ENCODE measurements at places on chromosomes 2 and 18.

DNA sequence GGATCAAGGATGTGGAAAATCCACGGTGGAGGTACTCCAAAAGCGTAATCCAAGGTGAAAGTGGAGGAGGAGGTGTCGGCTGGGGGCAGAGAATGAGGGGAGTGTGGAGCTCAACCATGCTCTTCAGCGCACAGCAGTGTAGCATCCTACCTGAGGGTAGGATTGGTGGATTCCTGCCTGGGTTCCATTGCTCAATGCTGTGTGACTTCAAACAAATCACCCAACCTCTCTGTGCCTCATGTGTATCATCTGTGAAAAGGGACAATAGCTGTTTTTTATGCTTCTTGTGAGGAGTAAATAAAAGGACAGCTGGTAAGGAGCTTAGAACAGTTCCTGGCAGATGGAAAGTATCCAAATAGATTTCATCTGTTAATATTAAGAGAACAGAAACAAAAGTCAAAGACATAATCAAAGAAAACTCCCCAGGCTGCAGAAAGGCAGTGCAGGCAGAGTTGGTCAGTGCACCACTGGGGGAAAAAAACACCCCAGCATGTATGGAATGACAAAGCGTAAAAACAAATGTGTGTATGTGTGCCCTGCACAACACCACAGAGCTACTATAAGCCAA is 130.0 kb upstream of the HDAC4 start:
- DNase-seq, result no peak

DNA sequence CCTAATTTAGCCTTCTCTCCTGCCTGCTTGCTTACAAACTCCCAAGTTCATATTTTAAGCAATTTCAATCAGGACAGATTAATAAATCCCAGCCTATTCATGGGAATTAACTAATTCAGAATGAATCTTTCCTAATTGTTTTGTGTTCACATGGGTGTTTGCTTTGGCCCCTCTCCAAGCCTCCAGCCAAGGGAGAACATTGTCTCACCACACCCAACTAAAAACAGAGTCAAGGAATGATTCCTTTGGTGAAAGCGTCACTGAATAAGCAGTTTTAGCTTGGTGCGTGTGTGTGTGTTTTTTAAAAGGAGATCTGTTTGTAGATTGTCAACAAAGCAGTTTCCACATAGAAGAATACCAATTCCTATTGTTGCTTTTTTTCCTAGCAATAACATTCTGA is 43.0 kb upstream of the DSG1 start:
- DNase-seq, result peak; percentile 21

- DNase-seq, result no peak
Observed at GRCh38 chr2:118222672-118223421, 134.6 kb downstream of the INSIG2 start.

- DNase-seq, result peak; percentile 18
Observed at GRCh38 chr2:20560891-20561636, 89.8 kb downstream of the HS1BP3 start.

Measured in left hindlimb (tissue), 1 donor.